ENCODE measurements at places on chromosomes 3 and 15.

GRCh38 chr15:42603978-42604377, 28.6 kb downstream of the STARD9 start:
- DNase-seq, result no peak

DNA sequence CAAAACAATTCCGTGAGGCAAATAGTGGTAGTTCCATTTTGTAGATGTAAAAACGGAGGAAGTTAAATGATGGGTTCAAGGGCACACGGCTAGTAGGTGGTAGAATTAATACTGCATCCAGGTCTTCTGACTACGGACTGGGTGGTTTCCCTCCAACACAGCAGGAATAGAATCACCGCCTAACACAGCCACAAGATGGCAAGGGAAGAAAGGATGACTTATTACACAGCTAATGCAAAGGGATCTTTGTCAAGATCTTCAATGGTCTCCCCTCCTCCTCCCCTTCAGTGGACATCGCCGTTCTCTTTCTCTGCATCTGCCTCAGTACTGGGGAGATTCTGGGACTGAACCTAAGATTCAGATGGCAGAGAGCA, 524 bp upstream of the TOPBP1 start:
- no peak for DNase-seq

DNA sequence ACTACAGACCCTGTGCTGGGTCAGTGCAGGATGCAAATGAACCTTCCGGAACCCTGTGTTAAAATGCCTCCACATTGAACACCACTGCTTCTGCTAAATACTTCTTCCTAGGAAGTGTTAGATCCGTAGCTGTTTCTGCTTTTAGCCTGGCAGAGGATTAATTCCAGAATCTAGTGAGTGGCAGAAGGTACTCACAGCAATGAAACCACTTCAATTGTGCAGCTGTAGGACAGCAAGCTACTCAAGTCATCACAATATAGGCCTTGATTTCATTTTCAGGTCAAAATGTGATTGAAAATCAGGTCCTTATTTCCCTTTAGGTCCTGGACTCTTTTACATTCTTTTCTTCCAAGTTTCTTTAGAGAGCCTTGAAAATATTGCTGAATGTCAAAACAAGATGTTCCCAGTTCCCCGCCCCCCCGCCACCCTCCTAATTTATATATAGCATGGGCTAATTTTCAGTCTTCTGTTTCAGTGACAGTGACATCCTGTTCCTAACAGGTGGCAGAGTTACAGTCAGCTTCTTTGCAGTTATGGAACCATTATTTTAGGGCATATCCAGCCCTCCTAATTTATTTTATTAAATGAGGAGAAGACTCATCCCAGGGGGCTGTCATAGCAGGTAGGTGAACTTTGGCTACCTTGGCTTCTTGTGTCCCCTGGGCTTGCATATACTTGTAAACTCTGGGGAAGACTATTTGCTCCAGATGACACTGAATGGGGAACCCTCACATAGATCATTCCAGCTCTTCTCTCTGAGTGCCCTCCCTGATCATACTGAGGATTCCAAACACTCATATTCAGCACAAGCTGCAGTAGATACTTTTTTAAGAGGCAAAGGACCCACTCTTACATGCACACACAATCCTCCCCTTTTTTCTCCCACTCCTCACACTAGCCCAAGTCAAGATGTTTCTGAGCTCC, 28.0 kb upstream of the ARNT2 start:
- DNase-seq, result no peak

DNA sequence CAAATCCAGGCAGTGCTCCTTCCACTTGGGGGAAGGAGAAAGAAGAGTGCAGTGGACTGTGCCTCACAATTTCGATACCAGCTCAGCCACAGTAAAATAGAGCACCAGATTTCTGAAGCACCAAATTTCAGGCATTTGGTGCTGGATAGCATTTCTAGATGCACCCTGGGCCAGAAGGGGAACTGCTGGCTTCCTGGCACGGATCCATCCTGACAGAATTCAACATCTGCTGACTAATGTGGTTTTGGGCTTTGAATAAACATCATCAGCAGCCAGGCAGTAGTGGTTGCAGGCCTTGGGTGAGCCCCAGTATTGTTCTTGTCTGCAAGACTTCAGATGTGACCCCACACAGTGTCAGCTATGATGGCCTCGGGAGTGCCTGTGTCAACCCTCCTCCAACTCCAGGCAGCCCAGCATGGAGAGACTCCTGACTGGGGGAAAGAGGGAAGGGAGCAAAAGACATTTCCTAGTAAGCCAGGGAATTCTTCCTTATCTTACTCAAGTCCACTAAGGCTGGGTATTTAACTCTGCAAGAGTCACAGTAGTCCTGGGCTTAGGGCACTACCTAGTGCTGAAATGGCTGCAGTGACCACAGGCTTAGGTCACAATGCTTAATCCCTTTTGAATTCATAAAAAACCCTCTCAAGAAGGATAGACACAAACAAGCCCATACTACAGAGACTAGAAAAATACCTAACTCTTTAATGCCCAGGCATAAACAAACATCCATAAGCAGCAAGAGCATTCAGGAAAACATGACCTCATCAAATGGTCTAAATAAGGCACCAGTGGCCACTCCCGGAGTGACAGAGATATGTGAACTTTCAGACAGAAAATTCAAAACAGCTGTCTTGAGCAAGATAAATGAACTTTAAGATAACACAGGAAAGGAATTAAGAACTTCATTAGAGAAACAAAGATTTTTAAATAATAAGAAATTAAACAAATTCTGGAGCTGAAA, 74.7 kb downstream of the SPATA16 start:
- no peak for DNase-seq

DNA sequence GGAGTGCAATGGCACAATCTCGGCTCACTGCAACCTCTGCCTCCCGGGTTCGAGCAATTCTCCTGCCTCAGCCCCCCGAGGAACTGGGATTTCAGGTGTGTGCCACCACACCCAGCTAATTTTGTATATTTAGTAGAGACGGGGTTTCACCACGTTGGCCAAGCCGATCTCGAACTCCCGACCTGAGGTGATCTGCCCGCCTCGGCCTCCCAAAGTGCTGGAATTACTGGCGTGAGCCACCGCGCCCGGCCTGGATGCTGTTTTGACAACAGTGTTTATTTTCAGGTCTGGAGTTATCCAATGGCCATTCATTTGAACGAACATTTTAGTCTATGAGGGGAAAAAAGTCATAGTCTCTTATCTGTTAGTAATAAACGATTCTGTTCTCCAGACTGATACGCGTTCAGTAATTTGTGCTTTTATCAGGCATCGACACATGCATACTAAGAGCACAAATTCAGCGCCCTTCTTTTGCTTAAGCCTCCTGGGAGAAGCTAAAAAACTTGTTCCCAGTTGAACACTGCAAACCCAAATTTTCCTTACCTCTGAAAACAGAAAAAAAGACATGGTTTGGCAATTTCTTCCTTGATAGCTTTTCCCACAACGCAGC, 1.3 kb downstream of the B3GALNT1 start:
- no peak for DNase-seq

DNA sequence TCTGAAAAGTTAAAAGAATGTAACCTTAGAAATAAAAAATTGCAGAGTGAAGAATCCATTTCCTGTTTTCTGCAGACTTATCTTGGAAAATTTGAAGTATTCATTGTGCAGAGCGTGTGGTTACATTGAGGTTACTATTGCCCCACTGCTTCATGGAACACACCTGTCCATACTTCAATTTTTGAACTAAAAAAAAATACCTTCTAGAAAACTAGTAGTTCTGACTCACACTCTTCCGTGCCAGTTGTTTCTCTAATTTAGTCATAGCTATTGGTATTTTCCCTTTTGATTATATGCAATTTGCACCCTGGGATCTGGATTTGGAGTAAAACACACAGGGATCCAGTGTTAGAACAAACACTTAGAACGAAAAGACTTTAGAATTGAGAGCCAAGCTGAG, 111.8 kb upstream of the LYSMD4 start:
- no peak for DNase-seq

GRCh38 chr15:40439461-40439959, 1.2 kb upstream of the BAHD1 start:
- DNase-seq, result no peak

DNA sequence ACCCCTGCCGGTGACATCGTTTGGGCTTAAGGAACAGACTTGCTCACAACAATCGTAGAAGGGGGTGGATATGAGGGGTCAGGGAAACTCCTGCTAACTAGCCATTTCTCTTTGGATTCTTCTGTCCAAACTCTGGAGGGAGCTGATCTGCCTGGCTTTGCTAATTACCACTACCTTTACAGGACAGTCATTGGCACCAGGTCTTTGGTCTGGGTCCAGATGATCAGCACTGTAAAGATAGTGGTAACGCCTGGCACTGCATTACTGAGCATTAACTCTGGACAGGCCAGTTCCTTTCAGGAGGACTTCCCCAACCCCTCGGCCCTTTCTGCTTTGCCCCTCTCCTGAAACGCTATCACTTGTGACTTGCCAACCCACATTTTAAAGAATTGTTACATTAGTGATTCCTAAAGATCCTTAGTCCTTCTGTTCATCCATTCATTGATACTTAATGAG, 788 bp downstream of the UQCC5 start:
- no peak for DNase-seq

DNA sequence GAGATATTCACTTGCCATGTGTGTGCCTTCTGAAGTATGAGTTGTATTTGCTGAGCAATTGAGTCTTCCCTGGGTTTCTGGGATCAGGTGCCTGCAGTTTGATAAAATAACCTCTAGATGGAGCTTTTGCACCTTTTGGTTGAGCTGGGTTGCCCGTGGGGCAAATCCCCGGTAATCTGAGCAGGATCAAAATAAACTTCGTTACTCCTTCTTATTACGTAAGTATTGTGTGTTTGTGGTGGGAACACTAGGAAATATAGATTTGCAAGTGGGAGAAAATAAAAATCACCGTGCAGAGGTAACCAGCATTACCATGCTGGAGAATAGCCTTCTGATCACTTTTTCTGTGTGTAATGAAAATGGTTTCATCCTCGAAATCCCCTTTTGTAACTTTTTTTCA, 277.4 kb upstream of the NR2E3 start:
- no peak for DNase-seq

DNA sequence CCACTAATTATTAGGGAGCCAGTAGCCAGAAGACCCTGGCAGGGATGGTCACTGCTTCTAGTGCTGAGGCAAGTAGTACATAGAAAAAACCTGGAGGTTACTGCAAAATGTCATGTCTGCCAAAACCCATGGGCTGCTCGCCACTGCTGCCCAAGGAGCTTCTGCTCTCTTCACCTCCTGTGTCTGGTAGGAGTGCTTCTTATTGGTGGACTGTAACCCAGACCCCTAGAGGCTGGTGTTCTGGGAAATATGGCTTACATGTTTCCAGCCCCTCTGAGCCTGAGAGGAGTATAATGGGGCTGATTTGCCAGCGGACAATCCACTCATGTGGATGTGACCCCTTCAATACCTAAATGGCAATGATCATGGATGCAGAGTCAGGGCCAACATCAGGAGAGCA, 286.4 kb downstream of the EPHB1 start:
- DNase-seq, result no peak

DNA sequence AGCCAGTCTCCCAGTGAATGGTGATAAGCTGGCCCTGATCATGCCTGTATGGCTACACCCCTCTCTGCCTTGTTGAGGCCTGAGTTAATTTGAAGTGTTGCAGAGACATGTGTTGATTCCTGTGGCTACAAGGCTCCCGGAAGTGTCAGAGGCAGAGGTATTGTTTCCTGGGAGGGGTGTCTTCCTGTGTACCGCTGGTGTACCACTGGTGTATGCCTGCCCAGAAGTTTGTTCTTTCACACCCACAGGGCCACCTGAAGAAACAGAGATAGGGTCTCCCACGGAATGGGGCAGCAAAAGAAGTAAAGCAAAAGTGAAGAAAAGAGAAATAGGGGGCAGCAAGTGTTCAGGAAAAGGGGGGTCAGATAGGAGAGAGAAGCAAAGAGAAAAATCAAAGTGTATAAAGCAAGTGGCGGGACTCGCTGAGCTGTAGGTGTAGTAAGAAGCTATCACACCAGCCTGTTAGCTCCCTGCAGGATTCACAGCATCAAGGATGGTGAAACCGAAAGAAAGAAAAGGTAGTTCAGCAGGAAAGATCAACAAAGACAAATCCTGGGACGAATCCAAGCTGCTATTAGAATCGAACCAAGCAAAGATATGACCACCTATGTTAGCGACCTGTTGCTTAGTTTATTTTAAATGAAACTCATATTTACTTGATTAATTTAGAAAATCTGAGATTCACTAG, 36.6 kb upstream of the CD47 start:
- DNase-seq, result no peak

- DNase-seq, result no peak
These were observed 128.4 kb upstream of the TMC3 start for GRCh38 chr15:81502439-81502838.

DNA sequence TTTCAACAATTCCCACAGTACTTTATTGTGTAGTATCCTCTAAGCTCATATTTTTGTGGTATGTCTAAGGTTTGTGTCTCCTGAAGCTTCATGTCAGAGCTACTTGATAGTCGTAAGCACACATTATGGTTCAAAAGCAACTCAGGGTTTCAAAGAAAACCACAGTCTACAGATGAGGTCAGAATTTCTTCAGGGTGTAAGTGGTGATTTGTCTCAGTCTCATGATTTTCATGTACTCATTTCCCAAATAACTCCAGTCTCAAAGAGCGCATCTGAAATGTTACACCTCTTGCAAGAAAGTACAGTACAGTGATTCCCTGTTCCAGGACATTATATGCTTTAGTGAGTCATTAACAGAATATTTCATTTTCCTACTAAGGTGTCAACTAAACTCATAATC, 47.5 kb upstream of the SSR3 start:
- no peak for DNase-seq

DNA sequence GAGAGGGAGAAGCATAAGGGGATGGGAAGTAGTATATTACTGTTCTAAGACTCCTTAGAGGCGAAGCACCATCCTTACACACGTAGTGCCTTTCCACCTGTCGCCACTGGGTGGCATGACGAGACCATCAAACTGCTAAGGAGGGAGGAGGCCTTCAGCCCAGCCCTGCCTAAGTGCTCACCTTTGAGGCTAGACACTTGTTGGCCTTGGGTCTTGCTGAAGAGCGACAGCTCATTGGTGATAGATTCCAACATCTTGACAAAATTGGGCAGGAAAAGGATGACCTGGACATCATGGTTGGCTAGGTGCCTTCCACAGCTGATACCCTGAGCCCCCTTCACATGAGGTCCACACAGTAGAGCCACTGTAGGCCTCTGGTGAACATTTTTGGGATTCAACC, 19.6 kb downstream of the CLK3 start:
- DNase-seq, result no peak
